ENCODE measurements at places on chromosomes 3 and 15.
A peak's percentile ranks its signal among the peaks of the same experiment; 100 is the strongest.

GRCh38 chr3:133891662-133892378 lies 3.9 kb downstream of the RAB6B start:
- no peak for DNase-seq

DNA sequence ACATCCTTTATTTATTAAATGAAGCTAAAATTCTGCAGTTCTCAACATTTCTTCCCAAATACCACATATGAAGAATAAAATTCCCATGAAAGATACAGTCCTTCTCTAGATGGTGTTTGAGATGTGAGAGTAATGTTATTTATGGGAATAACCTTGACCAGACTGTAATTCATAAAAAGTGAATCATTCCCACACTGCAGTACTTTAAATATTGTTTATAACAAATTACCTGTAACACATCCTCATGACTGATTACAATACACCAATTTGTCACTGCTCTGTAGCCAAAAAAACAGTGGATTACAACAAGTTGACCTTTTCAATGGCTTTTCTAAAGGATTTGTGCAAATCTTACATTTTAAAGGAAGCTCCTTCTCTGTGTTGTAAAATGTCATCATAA lies 651.3 kb downstream of the NSUN3 start:
- no peak for DNase-seq

DNA sequence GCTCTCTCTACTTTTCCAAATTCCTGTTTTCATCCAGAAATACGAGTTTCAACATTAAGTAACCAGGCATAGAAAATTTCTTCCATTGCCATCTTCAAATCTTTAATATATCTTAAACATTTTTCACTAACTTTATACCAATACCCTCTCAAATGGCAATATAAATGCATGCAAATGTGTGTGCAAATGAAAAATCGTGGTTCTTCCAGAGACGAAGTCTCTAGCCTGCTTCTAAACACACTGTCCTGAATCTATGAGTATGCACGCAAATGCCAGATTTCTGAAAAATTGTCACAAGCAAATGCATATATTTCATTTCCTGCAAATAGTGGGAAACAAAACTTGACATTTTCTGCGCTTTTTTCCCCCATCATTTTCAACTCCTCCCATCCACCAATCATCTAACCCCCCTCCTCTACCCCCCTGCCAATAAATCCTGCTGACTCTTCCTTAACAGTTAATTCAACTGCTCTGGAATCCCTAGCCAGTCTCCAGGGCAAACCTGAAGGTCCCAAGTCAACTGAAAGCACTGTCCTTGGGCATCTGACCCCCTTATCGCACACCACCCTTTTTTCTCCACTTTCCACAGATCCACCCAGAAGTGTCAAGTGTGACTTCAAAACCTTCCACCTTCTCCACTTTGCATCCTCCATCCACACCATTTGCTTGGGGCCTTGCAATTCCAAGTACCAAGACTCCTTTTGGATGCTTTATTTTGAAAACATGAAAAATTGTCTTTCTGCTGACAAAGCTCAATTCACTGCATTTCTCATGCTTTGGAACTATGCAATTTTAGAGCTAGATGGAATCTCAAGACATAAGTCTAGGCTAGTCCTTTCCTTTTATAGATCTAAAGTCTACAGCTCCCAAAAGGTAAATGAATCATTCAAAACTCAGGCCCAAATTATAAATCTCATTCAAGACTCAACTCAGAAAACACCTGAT lies 144.7 kb downstream of the OSBPL10 start:
- no peak for DNase-seq

- peak; percentile 52 for DNase-seq
Observed at GRCh38 chr3:194322678-194323211, 28.4 kb downstream of the CPN2 start.

- no peak for DNase-seq
Observed at GRCh38 chr3:61771976-61772375, 210.6 kb downstream of the PTPRG start.

DNA sequence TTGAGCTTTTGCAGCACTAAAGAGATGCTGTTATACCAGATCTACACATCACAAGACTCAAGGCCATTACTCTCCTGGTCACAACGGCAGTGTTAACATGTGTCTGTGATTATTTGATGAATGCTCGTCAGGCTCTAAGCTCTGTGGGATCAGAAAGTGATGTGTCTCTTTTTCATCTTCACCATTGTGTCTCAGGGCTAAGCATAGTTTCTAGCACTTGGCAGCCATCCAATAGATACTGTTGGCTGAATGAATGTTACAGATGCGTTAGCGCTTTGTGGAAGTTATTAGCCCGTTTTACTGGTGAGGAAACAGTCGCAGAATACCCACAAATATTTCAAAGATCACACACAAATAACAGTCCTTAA lies 1.2 kb upstream of the FAM81A start:
- no peak for DNase-seq

DNA sequence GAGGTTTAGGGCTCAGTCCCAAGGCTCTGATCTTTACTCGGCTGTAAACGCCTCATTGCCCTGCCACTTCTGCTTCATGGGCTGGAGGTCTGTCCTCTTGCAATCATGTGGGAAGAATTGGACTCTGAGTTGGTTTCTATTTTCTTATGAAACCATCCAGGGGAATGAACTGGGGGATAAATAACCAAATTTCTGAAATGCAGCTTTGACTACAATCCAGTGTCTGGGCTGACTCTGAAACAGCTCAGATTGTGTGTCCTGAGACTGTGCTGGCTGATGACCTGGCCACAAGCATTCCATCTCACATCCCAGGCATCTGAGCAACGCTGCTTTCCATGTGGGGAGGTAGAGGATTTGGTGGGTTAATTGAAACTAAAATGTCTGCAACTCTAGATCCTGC lies 71.0 kb upstream of the GALNT15 start:
- no peak for DNase-seq
